ENCODE measurements at places on chromosomes 1 and 21. TPM values are rescaled to one million over a fixed set of nuclear protein-coding genes. Genes with fewer than 3 reads are reported as not detected.

Gene ORC1
- total RNA-seq: 10.5 TPM

Gene LCE3D
- not detected for total RNA-seq

Gene ATP1A2
- 0.28 TPM for total RNA-seq

Gene PPIH
- total RNA-seq: 20.6 TPM

Gene SERTAD4
- 12.1 TPM for total RNA-seq

Gene GNL2
- total RNA-seq: 77.8 TPM

Gene CITED4
- 2.3 TPM for total RNA-seq

Gene DNAJC16
- total RNA-seq: 16.9 TPM

Gene BNIPL
- 0.38 TPM for total RNA-seq

Gene SPATA6
- total RNA-seq: 2.1 TPM

Gene ITLN1
- total RNA-seq: not detected

Gene HFM1
- total RNA-seq: 0.28 TPM

Gene ESPN
- under 0.01 TPM for total RNA-seq

Gene SOD1
- 304 TPM for total RNA-seq

Gene PLA2G4A
- 49.9 TPM for total RNA-seq

Gene MRPL9
- 99.5 TPM for total RNA-seq

Gene SRP9
- 244 TPM for total RNA-seq

Gene C21orf91
- 6.5 TPM for total RNA-seq

Gene OR10Z1
- not detected for total RNA-seq

Gene AMY1B
- total RNA-seq: not detected

Gene CD1E
- total RNA-seq: not detected

Gene EGLN1
- 71.5 TPM for total RNA-seq

Gene ZSWIM5
- total RNA-seq: 2.5 TPM

Gene FAM89A
- 5.9 TPM for total RNA-seq

Gene CDC20
- 161 TPM for total RNA-seq

Gene CHAF1B
- 1.4 TPM for total RNA-seq

Gene ADORA1
- 0.38 TPM for total RNA-seq

Gene VSIG8
- not detected for total RNA-seq

Gene UTP25
- 13.2 TPM for total RNA-seq

Gene CAMK1G
- total RNA-seq: 0.77 TPM

Gene SPRR1B
- not detected for total RNA-seq

Gene OR2L8
- not detected for total RNA-seq

Gene LRRC53
- total RNA-seq: not detected

Gene CDA
- not detected for total RNA-seq

Gene PDE9A
- total RNA-seq: 1.3 TPM

Gene TACSTD2
- total RNA-seq: 0.19 TPM

Gene TTLL7
- total RNA-seq: 19.4 TPM

Gene OR6K2
- not detected for total RNA-seq

Gene PEX10
- total RNA-seq: 28.0 TPM

Gene EDARADD
- total RNA-seq: 0.19 TPM

Gene CCDC17
- total RNA-seq: 0.58 TPM

Gene LDLRAD2
- total RNA-seq: not detected

Gene TNFRSF14
- 10.9 TPM for total RNA-seq

Gene CNR2
- not detected for total RNA-seq

Gene CYP4X1
- total RNA-seq: under 0.01 TPM

Gene CA6
- not detected for total RNA-seq

Gene G0S2
- total RNA-seq: 34.1 TPM

Gene AJAP1
- under 0.01 TPM for total RNA-seq

Gene SVBP
- total RNA-seq: 11.5 TPM
